Activated T-cell treated with anti-CD3 and anti-CD28 coated beads, Interleukin-2, amount 50 U/mL, for 72 hours (primary cell): ENCODE measurements at places on chromosomes 12 and 14.
A peak's percentile ranks its signal among the peaks of the same experiment; 100 is the strongest.

- peak; percentile 74 for DNase-seq
Observed at GRCh38 chr14:75499084-75499875, 23.0 kb upstream of the BATF start.

DNA sequence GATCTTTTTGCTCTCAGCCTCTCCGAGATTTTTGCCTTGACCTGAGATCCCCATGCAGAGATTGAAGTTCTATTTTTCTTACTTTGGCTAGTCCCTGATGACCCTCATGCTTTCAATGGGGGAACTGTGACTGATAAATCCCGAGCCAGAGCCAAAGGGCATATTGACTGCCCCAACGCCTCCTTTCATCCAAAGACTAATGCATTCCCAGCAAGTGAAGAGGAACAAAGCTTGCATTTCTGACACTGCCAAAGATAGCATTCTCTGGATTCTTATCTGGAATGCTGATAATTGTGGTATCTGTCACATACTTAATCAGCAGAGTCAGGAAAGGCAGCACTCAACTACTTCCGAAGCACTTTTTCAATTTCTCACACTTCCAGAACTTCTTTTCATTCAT is 152.3 kb upstream of the EGLN3 start:
- DNase-seq: no peak

GRCh38 chr12:120674097-120674636 is 12.8 kb upstream of the MLEC start:
- no peak for DNase-seq

GRCh38 chr14:77018785-77019184 is 9.7 kb downstream of the IRF2BPL start:
- DNase-seq: no peak

- no peak for DNase-seq
Observed at GRCh38 chr12:113332688-113333417, 2.1 kb downstream of the SLC8B1 start.

DNA sequence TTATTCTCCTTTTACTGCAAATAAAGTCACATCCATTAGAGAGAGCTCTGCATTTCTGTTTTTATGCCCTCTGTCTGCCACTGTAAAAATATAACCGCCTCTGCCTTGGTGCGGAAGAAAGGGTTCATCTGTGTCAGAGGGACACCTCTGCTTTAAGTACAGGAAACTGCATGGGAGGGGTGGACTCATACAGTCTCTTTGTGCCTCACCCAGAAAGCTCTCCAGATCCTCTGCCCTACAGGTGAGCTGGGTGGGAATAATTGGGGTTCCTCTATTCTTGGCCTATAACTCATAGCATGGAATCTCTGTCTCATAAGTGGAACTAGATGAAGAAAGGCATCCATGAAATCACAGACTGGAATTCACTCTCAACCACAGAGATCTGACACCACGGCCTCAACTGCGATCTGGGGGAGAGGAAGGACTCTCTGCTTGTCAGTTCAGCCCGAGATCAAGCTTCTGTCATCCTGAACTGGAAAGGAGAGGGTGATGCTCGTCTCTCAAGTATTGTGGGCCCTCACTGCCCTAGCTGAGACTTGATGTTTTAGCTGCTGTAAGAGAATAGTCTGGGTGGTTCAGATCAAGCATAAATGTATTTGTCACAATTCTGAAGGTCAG is 702.3 kb downstream of the TMEM121 start:
- DNase-seq: peak; percentile 50

DNA sequence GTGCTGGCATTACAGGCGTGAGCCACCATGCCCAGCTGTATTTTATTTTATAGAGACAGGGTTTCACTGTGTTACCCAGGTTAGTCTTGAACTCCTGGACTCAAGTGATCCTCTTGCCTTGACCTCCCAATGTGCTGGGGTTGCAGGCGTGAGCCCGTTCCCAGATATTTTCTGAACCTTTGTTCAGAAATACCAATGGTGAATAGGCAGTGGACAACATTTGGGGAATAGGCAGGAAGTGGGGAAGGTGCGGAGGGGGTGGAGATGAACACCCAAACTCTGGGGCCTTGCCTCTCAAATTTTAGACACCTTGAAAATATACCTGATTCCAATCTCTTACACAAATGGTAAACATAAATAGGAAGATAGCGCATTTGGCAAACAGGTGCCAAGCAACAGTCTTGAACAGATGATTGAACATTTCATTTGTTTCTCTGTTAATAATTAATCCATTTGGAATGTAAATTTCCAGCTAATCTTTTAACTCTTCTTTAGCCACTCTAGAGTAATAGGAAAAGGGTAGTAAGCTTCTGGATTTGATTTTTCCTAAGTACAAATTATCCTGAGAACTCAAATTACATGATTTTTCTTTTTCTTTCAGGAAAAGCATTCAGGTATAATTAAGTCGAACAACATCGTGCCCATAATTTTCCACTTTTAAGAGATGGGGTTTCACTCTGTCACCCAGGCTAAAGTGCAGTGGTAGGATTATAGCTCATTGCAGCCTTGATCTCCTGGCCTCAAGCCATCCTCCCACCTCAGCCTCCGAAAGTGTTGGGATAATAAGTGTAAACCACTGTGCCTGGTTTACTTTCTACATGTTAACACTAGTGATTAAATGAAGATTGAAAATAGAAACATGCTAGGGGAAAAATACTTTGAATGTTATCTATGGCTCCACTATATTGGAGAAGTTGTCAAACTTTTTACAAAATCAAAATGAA is 22.9 kb upstream of the RNF34 start:
- DNase-seq: no peak

GRCh38 chr12:117523971-117524370 is 162.5 kb upstream of the NOS1 start:
- no peak for DNase-seq

GRCh38 chr12:32868885-32869284 is 27.7 kb downstream of the PKP2 start:
- DNase-seq: no peak

GRCh38 chr14:90484291-90484690 is 87.5 kb downstream of the CALM1 start:
- DNase-seq: no peak

DNA sequence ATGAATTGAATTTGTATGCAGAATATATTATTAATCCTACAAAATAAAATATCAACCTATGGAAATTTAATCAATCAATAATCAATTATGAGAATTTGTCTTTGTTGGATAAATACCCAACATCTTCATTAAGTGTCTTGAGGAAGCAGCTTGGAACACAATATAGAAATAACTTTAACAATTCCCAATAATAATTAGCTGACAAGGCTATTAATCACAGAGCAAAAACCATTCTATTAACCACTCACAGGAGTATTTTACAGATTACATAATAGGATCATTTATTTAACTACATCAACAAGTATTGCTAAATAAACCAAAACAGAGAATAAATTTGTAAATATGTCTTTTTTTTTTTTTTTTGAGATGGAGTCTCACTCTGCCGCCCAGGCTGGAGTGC is 190.3 kb downstream of the CEP128 start:
- no peak for DNase-seq

GRCh38 chr12:52533686-52534470 is 13.7 kb upstream of the KRT5 start:
- no peak for DNase-seq

DNA sequence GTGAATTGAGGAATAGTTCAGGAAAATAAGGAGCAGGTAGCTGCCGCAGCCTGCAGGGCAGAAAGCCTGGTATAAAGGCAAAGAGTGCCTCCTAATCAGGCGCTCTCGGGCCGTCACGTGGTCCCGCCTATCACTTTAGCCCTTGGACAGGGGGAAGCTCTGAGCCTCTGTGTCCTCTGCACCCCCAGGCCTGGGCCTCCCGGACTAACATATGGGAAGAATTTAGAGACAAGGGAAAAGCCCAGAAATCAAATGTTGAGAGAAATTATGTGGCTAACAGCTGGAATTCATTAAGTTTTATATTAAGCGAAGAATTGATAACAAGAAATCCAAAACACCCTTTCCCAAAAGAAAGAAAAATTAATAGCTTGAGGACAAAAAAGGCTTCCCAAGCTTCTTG is 417.7 kb downstream of the ATP23 start:
- no peak for DNase-seq

DNA sequence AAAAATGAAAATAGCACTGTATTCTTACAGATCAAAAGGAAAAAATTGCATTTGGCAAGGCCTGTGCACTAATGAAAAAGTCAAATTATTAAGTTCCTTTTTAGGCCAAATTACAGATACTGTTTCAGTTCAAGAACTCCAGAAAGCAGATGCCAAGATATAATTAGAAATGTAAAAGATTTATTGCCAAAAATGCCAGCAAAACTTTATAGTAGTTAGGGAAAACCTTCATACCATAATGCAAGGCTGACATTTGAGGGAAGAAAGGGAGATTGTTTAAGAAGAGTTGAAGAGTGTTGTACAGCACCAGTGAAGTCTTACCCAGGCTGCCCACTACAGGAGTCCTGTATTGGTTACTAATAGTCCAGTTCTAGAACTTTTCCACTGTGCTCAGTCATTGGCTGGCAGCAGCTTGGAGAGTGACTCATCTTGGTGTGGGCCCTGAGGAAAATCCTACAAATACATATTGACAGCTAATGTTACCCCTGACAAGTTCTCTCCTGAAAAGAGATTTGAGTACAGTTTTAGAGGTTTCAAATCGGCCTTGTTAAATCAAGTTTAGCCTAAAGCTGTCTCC is 600.4 kb downstream of the C12orf50 start:
- DNase-seq: no peak

- DNase-seq: no peak
Observed at GRCh38 chr12:32036477-32037263, 70.0 kb upstream of the BICD1 start.

DNA sequence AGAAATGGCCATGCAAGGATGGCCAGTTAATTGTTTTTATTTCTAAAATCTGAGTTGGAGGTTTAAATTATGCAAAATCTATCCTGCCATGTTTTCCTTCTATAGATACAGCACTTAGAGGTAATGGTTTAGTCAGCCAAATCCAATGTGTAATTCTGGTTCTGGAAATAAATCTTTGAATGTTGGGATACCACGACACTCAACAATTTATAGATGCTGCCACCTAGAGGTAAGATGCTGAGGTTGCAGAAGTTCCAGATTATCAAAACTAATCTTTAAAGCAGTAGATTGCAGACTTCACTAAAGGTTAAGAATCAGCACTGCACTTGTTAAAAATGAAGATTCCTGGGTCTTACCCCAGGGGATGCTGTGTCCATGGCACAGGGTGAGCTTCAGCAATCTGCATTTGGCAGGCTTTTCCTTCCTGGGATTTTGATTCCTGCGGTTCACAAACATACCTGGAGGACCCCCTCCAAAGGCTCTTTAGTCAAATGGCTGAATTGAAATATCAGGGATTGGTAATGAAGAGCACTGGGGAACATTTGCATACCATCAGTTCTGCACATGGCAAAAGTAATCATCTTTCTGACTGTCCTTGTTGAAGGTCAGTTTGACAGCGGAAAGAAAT is 53.4 kb upstream of the ANO4 start:
- DNase-seq: no peak

GRCh38 chr12:114395233-114395632 is 10.7 kb downstream of the TBX5 start:
- no peak for DNase-seq

- DNase-seq: no peak
Observed at GRCh38 chr12:72869024-72869423, 596.9 kb downstream of the TRHDE start.

DNA sequence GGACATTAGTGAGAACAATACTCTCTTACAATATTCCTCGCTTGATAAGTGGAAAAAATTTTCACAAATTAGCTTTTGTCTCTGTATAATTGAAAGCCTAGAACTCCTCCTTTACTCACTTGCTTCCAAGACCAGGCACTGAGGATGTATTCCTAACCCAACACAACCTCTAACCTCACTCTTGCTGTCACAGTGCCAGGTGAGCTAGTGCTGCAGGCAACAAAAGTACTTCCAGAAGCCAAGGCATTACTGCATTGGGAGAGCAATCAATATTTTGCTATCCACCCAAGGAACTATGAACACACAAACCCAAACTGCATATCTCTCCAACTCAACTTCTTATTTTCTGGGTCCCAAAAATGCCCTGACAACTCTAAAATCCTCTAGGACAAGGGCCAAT is 1081.0 kb downstream of the VRK1 start:
- DNase-seq: no peak

- no peak for DNase-seq
Observed at GRCh38 chr12:77120156-77121085, 55.1 kb upstream of the E2F7 start.

DNA sequence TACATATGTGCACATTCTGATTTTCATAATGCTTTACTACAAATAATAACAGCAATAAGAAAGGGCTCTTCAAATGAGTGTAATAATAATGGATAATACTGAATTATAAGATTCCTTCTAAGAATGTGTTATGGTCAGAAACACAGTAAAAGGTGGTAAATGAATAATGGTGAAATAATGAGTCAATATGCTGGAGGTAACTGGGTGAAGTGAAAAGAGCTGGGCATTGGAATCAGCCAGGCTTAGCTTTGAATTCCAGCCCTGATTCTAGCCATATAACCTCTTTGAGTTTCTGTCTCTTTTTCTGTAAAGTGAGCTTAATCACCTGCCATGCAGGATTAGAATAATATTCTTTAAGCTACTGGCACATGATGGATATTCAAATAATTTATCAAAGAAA is 39.1 kb downstream of the PLEKHA5 start:
- DNase-seq: no peak

GRCh38 chr14:104499784-104500760 is 79.5 kb upstream of the C14orf180 start:
- no peak for DNase-seq

DNA sequence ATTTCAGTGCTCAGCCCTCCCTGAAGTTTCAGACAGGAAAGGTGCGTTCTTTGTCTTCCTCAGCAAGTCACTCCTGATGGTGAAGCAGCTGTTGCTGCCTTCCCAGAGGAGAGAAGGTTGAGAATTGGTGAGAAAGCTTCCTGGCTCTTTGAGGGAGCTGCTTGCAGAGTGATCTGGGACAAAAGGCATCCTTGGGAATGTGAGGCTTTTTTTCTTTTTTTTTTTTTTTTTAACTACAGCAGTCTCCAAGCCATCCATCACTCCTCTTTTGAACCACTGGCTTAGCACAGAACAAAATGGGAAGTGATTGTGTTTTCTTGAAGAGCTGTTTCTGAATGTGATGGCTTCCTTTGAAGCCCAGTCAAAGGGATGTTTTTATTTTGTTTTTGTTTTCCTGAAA is 120.4 kb upstream of the LRIG3 start:
- DNase-seq: no peak

GRCh38 chr12:22130671-22131070 is 84.7 kb downstream of the CMAS start:
- no peak for DNase-seq

DNA sequence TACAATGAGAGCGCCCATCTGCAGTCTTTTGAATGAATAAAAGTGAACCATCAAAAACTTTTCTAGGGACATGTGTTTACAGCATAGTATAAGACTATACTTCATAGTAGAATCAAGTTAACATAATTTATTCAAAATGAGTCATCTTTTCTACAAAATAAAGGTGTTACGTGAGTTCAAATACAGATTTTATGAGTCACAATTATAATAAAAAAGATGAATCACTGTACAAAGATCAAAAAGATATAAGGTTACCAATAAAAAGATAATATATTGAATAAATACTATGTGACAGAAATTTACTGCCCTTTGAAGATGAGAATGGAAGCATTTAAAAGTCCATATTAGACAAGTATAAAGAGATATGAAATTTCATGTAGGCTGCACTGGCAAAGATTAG is 2.8 kb downstream of the MBIP start:
- DNase-seq: no peak

- DNase-seq: no peak
Observed at GRCh38 chr14:104138718-104139459, 502 bp downstream of the KIF26A start.
